ENCODE measurements at places on chromosomes 1 and 21.

DNA sequence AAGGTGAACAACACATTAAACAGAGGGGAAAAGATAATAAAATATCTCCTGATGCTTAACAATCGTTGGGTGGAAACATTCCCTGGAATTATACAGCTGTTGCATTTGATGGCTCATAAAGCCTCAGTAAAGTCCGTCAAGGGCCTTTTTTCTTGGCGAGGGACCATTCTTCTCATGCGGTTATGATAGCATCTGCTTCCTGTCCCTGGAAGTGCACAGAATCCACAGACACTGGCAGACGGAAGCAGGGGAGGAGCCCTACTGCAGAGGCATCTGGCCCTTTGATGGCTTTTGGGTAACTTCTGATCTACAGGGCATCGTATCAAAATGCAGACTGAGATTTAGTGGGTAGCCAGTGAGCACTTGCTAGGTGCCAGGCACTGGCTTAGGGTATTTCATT, 286.9 kb downstream of the KIF26B start:
- DNase-seq: no peak

GRCh38 chr1:176904057-176904751, 260.3 kb downstream of the ASTN1 start:
- no peak for DNase-seq

- no peak for DNase-seq
These were observed 207.9 kb upstream of the DMRTA2 start for GRCh38 chr1:50631161-50631560.

DNA sequence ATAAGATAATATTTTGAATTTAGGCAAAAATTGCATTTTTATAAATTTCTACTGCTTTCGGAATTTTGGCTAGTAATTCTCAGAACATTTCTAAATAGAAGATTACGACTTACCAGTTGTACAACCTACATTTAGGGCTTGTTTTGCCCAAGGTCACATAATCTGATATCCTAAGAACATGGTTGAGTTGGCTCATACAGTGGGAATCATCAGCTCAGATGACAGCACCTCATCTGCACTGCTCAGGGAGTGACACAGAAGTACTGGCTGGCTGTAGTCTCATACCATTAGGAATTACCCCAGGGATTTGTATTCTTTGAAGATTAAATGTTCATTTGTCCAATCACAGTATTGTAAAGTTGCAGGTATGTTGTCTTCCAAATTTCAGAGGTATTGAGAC, 217.6 kb downstream of the ADGRL2 start:
- DNase-seq: no peak

GRCh38 chr1:61050541-61051442, 31.6 kb upstream of the NFIA start:
- no peak for DNase-seq

- no peak for DNase-seq
These were observed 27.4 kb upstream of the GJA9 start for GRCh38 chr1:38908821-38909220.

DNA sequence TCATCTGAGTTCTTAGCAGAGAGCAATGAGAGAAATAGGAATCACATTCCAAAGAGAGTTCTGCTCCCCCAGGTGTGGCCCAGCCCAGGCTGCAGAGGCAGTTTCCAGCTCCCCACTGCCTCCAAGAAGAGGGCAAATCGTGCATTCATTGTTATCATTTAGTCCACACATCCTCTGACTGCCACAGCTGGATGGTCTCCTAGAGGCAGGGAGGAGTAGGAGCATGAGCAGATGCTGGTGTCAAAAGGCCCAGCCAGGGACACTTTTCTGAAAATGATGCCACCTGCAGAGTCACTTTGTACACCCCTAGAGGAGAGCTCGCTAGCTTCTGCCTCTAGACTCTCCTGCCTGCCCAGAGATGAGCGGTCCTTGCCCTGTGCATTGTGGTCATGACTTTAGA, 33.6 kb upstream of the GNPAT start:
- no peak for DNase-seq

- no peak for DNase-seq
These were observed 890.2 kb upstream of the B3GALT2 start for GRCh38 chr1:194076646-194077045.

DNA sequence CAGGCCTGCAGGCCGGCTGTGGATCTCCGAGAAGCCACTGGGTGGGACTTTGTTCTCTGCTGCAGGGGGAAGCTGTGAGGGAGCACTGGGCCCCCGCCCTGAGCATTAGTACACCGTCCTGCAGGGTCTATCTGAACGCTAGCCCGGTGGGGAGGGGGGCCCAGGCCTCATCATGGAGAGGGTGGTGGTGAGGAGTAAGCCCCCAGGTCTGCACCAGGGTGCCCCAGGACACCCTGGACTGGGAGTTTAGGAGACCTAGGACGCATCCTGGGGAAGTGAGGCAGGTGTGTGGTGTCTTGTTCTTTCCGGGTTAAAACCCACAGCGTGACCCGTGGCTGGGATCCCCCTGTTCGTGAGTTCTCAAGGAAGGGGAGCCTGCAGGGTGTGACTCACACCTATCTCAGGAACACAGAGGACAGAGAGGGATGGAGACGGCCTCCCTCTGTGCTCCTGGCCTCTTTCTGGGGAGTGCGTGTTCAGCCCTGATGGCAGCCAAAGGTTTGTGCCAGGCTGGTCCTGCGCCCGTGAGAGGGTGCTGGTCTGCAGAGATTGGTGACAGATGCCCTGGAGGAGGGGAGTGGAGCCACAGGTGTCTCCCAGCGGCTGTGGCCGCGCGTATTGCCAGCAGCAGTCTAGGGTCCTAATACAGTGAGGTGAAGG, 44.8 kb downstream of the AGPAT3 start:
- DNase-seq: no peak

DNA sequence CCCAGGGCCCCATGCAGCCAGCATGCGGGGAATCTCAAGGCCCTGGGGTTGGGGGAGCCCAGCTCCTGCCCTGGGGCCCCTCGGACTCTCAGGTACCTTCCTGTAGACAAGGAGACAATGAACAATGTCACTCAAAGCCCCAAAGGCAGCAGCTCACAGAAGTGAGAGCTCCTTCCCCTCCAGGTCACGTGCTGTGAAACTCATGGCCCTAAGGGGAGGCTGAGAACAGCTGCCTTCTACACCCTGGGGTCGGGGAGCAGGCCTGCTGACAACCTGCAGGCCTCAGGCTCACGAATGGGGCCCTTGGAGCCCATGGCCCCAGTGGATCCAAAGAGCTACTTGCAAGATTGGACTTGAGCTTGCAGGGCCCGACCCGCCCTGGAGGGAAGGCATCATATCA, 3.2 kb downstream of the MEGF6 start:
- DNase-seq: no peak

DNA sequence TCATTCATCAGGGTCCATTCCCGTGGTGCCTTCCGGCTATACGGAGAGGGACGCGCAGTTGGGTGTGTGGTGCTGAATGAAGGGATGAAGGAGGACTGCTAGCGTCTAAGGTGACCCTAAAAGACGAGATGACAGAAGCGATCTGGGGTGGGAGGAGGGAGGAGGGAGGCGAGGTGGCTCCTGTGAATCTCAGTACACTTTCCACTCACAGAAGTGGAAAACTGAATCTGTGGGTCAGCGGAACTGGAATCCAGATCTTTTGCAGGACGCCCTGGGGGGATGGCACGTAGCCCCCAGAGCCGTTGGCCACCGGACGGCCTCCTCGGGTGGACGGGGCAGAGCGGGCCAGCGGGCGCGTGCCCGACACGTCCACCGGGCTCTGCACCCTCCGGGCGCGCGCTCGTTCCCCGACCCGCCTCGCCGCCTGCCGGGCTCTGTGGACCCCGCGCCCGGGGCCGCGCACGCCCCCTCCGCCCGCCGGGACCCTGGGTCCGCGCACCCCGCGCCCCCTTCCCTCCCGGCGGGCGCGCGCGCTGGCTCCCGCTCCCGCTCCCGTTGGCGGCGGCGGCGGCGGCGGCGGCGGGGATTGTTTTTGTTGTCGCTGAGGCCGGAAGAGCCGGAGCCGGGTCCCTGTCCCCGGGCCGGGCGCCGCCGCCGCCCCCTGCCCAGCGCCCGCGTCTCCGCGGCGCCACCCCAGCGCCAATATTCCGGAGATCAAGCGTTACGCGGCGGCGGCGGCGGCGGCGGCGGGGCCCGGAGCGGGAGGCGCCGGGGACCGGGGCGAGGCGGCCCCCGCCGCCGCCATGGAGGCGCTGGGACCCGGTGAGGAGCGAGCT, at the start of gene AGO4:
Gene AGO4 (plus strand): TSS at position 403 of the 836 bp plus-strand sequence. CDS start 401 bp downstream, at position 804.
- DNase-seq: no peak

GRCh38 chr1:29698033-29698432, 461.7 kb downstream of the PTPRU start:
- DNase-seq: no peak

GRCh38 chr1:42172381-42173133, 8.0 kb upstream of the GUCA2A start:
- no peak for DNase-seq

- peak; percentile 82 for DNase-seq
These were observed 119.9 kb upstream of the JUN start for GRCh38 chr1:58903514-58904298.
